ENCODE measurements at places on chromosomes 2 and 18.

- no peak for DNase-seq
Observed at GRCh38 chr2:45626387-45627221, 15.5 kb upstream of the SRBD1 start.

GRCh38 chr2:117086174-117086942 lies 728.1 kb upstream of the DDX18 start:
- no peak for DNase-seq

DNA sequence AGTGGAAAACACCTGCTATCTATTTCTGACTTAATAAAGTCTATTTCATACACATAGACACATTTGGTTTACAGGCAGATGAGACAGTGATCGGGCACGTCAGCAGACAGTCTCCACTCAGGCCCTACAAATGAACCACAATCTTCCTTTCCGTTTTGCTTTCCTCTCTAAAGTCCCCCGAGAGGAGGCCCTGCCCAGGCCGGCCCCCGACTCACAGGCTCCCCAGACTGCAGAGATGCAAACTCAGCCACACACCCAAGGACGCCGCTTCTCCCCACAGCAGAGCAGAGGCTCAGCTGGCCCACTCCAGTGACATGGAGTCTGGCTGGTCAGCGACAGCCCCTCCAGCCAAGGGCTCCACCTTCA lies 9.3 kb upstream of the MTERF4 start:
- no peak for DNase-seq

DNA sequence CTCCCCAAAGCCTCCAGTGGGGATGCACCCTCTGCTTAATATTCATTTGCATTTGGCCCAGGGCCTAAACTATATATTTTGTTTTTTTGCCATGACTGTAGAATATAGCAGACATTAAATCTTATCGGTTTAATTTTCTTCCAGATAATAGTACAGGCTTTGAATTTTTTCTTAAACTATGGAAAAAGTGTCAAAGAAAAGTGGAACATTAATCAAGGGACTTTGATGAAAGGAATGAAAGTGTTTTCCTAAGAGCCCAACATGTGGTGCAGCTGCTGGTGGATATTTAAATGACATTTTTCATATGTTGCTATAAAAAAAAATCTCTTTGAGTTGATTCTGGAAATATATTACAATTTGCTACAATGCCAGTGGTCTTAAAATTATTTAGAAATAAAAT lies 346.8 kb downstream of the CYP26B1 start:
- DNase-seq: no peak

- DNase-seq: no peak
Observed at GRCh38 chr2:139744273-139744672, 964.1 kb upstream of the NXPH2 start.

- no peak for DNase-seq
Observed at GRCh38 chr2:50875561-50875960, 156.4 kb downstream of the NRXN1 start.

DNA sequence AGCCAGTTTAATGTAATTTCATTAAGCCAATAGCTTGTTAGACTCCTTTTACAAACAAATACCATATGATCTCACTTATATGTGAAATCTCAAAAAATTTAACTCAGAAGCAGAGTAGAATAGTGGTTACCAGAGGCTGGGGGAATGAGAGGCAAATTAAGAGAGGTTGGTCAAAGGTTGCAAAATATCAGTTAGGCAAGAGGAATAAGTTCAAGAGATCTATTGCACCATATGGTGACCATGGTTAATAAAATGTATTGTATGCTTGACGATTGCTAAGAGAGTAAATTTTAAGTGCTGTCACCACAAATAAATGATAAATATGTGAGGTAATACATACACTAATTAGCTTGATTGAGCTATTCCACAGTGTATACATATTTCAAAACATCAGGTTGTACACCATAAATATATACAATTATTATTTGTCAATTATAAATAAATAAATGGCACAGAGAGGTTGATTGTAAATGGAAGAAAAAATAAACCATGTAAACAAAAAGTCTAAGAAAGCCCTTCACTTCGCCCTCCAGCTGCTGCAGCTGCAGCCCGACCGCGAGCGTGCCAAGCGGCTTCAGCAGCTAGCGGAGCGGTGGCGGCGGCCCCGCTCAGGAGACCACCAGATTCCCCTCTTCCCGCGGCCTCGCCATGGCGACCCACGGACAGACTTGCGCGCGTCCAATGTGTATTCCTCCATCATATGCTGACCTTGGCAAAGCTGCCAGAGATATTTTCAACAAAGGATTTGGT lies 23.0 kb upstream of the ACTR2 start:
- no peak for DNase-seq

GRCh38 chr2:30708491-30709290 lies 98.6 kb downstream of the CAPN13 start:
- no peak for DNase-seq

DNA sequence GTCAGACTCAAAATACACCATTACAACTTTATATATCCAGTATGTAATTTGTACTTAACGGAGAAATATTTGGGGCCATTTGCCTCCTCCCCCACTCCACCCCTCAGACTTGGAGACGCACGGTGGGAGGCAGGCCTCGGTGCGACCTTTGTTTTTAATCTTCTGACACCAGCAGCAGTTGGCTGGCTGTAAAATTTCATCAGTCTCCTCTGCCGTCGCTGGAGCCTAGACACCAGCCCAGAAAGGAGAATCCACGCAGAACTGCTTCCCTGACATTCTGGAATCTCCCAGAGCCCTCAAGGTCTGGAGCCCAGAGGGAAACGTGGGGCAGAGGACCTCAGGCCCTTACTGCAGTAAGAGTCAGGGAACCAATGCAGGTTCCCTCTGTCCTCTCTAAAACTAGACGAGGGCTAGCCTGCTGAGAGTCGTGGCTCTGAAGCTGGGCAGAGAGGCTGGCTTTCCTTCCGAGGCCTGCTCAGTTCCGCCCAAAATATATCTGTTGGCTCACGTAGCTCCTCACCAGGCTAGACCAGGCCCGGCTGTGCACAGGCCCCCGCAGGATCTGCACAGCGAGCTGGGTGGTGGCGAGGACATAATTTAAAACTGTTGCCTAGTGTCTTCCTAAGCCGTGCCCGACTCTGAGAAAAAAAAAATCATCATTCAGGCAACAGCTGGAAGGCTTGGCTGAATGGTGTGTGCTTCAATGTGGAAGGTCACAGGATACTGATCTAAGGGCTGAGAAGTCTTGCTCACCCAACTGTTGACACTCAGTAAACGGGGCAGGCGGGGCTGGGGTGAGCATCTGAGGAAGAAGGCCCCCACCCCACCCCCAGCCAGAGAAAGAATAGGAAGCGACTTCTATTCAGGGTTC lies 40.4 kb downstream of the EN1 start:
- no peak for DNase-seq

DNA sequence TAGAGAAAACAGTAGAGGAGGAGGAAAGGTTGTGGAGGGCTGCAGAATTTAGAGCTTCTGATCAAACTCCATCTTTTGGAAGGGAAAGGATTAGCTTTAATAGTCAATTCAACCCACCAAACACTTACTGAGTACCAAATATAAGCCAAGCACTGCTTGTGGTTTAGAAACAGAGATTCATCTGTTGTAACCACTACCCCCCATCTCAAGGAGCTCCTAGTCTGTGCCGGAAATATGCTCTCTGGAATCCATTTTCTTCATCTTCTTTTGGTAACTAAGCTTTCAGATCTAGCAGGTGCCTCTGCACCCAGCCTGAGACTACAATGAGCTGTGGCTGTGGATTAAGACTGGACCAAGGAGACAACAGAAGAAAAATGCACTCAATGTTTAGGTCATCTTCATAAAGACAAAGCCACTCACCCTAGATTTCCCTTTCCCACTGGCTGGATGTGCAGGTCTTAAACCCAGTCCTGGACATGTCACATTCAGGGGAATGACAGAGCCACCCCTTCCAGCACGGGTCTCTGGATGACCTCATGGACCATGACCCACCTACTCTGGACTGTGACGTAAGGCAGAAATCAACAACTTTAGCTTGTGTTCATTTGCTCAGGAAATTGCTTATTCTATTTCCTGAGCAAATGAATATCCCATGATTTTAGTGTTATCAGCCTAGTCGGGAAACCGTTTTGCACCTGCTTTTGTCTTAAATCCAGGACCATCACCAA lies 52.9 kb downstream of the EPB41L3 start:
- no peak for DNase-seq

Data from islet precursor cell (in vitro differentiated cells).